ENCODE measurements at places on chromosomes 2 and 18.

DNA sequence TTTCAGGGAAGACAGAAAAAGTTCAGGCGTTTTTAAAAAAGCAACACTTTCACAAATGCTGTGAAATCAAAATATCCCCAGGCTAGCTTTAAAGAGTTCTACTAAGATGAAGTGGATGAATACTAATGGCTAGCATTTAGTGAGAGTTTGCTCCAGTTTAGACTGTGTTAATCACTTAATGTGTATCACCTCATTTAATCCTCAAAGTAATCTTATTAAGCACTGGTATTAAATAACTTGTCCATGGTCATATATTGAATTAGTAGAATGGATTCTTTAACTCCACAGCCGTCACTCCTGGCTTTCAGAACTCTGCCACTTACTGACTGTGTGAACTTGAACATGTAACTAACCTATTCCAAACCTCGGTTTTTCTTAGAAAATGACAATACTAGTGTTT, 66.0 kb downstream of the CABYR start:
- DNase-seq: no peak

DNA sequence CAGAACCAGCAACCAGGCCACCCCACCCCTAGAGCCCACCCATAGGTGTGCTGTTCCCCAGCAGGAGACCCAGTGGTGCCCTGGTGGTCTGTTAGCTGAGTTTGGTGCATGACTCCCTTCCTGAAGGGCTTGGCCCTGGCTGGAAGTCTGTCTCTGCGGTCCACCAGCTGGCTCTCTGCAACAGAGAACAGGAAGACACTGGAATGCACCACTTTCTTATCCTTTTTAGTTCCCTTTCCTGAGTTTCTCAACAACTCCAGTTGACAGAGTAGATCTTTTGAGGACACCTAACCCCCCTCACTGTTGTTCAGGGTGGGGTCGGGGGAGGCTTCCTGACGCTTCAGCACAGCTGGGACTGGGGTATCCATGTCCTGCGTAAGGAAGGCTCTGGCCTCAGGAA, 11.9 kb upstream of the RPL37A start:
- DNase-seq: no peak

DNA sequence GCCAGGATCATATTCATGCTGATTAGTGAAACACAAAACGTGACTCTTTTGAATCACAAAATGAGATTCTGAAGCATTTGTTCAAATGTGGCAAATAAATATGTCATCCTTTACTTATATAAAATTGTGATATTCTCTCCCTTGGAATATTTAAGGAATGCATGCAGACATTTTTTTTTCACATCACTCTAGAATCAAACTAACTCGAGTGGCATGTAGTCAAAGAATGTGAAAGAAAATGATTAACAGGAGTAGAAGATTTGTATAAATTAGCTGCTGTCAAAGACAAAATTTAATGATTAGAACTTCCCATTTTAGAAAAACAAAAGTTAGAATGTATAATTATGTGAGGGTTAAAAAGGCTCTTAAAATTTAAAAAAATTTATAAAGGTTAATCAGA, 721.0 kb upstream of the FAM98A start:
- no peak for DNase-seq

DNA sequence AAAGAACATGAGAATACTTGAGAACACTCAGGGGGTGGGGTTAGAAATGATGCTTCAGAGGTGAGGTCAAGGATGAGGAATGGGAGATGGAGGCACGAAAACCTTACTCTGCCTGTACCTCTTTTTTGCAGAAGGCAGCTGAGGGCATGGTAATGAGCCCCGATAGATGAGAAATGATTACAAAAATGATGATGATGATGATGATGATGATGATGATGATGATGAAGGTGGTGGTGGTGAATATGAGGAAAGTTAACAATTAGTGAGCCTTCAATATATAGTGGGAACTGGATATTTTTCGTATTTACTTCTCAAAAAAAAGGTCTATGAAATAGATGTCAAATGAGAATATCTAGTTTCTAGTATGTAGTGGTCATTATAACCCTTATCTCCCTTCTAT, 584.3 kb downstream of the EPHA4 start:
- DNase-seq: no peak

GRCh38 chr2:113178891-113179290, 5.1 kb downstream of the PSD4 start:
- no peak for DNase-seq

GRCh38 chr18:74353169-74353775, 37.6 kb downstream of the C18orf63 start:
- peak; percentile 84 for DNase-seq

All from SK-MEL-5 (cell line).